ENCODE measurements at places on chromosomes 6 and 20.
A peak's percentile ranks its signal among the peaks of the same experiment; 100 is the strongest.

DNA sequence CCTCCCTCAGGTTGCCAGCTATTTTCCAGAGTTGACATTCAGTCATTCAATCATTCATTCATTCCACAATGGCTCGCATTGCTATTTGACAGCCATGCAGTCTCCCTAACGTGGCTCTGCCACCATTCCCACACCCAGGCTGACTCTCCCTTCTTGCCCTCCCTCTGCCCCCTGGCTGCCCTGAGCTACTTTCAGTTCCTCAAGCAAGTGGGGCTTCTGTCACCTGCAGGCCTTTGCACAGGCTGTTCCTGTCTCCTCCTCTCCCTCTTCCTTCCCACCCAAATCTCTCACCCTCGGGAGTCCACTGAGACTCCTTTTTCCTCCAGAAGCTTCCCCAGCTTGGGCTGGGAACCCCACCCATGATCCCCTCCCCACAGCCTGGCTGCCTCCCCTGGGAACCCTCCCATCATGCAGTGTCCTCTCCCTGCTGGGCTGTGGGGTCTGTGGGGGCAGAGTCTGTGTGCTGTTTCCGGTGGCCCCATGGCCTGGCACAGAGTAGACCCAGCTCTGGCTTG is 2.6 kb downstream of the PACSIN1 start:
- no peak for DNase-seq

- no peak for DNase-seq
Observed at GRCh38 chr20:63701329-63702035, 5.0 kb downstream of the TNFRSF6B start.

GRCh38 chr6:159134701-159135364 is 34.4 kb upstream of the FNDC1 start:
- peak; percentile 38 for DNase-seq

DNA sequence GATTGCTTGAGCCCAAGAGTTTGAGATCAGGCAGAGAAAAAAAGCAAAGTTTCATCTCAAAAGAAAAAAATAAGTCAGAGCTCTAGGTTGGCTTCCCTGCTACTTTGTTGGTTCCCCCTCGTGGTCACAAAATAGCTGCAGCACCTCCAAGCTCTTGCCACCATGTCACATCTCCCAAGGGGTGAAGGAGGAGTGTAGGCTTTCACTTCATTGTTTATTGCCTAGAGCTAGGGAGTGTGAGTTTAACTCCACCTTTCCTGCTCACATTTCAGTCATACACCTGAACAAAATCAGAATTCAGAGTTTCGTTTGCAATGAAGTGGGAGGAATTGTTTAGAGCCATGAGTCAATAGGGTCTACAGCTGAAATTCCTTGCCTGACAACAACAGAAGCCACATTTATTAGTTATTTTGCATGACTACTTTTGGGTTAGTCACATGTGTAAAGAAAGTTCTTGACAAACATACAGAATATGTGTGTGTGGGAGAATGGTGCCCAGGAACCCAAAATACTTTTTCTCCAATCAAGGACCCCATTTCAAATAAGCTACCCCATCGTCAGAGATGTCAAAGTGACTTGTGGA is 56.2 kb upstream of the UFL1 start:
- no peak for DNase-seq

DNA sequence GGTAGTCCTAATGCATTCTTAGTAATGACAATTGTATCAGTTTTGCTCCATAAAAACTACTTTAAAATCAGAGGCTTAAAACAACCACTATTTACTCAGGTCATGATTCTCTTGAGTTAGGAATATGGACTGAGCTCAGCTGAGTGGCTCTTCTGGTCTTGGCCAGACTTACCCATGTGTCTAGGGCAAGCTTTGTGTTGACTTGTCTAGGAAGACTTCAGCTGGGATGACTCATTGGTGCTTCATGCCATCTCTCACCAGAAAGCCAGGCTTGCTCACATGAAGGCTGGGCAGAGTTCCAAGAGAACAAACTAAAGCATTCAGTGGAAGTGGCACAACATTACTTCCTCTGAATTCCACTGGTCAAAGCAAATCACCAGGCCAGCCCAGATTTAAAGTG is 155.3 kb downstream of the DHX35 start:
- DNase-seq = peak; percentile 22

GRCh38 chr6:148450866-148451265 is 108.2 kb downstream of the SASH1 start:
- DNase-seq = no peak

- DNase-seq = peak; percentile 24
Observed at GRCh38 chr20:54199721-54200176, 8.1 kb upstream of the PFDN4 start.

- DNase-seq = no peak
Observed at GRCh38 chr6:26159357-26160273, 72.4 kb downstream of the HFE start.

GRCh38 chr20:20134941-20135575 is 82.7 kb downstream of the CFAP61 start:
- no peak for DNase-seq

DNA sequence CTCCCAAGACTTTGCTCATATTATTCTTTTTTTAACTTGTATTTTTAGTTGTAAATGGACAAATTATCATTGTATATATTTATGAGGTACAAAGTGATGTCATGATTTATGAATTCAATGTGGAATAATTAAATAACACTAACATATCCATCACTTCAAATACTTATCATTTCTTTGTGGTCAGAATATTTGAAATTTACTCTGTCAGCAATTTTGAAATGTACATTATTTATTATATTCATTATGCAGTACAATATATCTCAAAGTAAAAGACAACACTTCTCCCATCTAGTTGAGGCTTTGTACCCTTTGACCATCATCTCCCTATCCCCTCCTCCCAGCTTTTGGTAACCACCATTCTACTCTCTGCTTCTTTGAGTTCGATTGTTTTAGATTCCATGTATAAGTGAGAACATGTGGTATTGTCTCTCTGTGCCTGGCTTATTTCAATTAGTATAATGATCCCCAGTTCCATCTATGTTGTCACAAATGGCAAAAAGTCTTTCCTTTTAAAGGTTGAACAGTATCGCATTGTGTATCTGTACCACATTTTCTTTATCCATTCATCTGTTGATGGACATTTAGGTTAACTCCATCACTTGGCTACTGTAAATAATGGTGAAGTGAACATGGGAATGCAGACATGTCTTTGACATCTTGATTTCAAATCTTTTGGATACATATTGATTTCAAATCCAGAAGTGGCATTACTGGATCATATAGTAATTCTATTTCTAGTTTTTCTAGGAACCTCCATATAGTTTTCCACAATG is 197.2 kb downstream of the KIF6 start:
- no peak for DNase-seq

- DNase-seq = peak; percentile 90
Observed at GRCh38 chr6:31664790-31665500, at the start of gene GPANK1. Gene GPANK1, minus strand, starts transcription at chr6:31664997. Its CDS starts 519 bp downstream, at chr6:31664478.

DNA sequence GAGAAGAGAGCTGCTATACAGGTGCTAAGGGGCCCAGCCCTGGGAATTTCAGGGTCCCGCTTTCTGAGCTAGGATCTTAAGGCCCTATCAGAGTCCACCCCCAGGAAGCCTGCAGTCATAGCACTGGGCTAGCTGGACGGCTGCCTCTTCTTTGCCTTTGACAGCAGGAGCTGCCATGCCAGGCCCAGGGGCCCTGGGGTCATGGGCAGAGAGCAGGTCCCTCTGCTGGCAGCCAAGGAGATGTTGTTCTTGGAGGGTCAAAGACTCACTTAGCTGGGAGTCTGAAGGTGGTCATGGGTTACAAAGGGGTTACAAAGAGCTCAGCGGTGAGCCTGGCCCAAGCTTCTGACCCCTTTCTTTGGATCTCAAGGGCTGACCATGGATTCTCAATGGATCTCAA is 52.7 kb downstream of the RPP21 start:
- no peak for DNase-seq

DNA sequence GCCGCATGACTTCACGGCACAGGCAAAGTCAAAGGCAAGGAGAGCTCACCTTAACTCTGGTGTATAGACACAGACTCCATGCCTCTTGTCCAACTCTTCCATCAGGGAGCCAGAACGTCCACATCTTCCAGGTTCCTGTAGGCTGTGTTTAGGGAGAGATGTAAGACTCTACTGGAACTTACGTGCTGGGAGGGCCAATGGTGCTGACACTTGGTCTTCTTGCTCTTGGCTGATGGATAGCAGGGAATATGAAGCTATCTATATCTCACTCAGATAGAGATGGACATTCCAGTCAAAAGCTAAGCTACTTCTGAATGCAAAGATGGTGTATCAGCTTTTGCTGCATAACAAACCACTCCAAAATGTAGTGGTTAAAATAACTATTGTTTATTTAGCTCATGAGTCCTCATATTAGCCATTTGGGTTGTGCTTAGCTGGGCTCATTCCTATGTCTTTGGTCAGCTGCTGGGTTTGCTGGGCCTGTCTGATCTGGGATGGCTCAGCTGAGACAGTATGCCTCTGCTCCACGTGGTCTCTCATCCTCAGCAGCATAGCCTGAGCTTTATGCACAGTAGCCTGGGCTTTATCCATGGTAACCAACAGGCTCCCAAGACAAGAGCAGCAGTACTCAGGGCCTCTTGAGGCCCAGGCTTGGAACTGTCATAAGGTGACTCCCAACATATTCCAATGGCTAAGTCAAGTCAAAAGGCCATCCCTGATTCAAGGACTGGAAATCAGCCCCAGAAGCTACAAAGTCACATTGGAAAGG is 111.6 kb downstream of the SNX5 start:
- DNase-seq = no peak

DNA sequence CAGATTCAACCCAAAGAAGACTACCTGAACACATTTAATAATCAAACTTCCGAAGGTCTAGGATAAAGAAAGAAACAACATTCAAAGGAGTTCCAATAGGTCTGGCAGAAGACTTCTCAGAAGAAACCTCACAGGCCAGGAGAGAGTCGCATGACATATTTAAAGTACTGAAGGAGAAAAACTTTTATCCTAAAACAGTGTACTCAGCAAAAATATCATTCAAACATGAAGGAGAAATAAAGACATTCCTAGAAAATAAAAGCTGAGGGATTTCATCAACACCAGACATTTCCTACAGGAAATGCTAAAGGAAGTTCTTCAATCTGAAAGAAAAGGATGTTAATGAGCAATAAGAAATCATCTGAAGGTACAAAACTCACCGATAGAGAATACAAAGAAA is 108.6 kb downstream of the BTBD9 start:
- no peak for DNase-seq

DNA sequence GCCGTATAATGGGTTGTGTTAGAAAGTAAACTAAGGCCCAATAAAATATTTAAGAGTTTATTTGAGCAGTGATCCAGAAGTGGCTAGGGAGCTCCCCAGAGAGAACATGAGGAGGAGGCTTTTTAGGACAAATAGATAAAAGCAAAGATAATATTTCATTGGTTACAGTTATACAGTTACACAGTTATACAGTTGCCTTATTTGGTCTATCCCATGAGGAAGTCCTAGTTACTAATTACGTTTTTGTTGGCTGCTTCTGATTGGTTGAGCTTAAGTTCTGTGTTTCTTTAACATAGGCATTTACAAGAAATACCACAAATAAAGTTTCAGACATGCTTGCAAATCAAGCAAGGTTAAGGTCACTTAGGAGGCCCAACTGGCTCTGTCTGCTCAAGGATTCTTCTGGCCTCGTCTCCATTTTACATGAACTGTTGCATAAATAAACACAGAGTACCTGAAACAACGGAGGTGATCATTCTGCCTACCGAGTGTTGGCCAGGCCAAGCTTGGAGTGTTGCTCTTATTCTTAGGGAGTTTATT is 7.0 kb downstream of the UBD start:
- no peak for DNase-seq

DNA sequence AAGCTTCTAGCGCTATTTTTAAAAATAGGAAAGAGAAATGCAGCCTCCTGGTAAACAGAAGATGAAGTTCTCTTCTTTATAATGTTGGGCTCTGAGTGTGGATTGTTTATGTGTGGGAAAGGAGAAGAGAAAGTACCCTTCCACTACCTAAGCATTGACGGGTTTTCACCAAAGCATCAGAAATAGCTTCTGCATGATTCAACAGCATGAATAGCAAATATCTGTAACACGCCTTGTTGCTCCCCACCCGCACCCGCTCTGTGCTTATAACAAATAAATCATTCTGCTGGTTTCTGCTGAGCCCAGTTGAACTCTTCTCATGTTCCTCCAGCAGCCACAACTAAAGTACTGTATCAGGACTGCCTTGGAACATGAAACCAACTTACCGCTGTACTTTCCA is 20.7 kb downstream of the TXLNB start:
- DNase-seq = no peak

GRCh38 chr6:113397236-113397635 is 459.9 kb upstream of the MARCKS start:
- no peak for DNase-seq

DNA sequence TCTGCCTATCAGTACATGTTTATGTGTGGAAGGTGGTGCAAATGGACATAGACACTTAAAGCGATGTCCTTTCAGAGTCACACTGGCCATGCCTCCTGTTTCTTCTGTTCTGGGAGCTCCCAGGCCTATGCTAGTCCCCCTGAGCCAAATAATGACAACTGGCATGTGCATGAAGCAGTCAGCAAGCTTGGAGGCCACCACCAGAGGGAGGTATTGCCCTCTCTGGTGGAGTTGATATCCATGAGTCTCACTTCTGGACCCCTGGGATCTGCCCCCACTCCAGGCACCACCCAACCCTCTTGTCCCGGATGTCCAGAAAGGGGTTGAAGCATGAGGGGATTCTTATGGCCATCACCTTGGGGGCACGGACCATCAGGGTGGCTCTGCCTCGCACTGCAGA is 172.2 kb downstream of the AIG1 start:
- DNase-seq = no peak

- DNase-seq = no peak
Observed at GRCh38 chr20:53937929-53938367, 132.4 kb downstream of the BCAS1 start.

DNA sequence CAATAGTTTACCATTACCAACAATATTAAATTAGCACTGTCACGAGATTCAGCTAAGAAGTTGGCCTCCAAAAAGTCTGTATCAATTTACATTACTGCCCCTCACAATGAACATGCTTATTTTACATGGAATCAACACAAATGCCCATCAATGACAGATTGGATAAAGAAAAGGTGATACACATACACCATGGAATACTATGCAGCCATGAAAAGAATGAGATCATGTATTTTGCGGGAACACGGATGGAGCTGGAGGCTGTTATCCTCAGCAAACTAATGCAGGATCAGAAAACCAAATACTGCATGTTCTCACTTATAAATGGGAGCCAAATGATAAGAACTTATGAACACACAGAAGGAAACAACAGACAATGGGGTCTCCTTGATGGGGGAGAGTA is 211.8 kb upstream of the RREB1 start:
- DNase-seq = no peak

DNA sequence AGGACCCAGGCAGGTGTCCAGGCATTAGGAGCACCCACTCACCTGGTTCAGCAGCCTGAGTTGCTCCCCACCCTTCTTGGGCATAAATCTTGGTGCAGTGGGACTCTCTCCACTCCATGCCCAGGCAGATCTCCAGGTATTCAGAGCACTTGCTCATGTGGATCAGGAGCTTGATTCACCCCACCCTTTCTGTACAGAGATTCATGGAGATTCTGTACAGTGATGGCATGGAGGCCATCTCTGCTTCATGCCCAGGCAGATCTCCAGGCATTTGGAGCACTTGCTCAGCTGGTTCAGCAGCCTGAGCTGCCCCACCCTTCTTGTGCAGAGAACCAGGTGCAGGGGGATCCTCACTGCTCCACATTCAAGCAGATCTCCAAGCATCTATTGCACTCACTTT is 44.1 kb downstream of the BEND6 start:
- DNase-seq = no peak

Data from HL-60 (cell line).